ENCODE measurements at places on chromosomes 5 and 9. TPM values are rescaled to one million over a fixed set of nuclear protein-coding genes. Genes with fewer than 3 reads are reported as not detected.
A peak's percentile ranks its signal among the peaks of the same experiment; 100 is the strongest.

- H3K4me1 ChIP-seq, result no peaks in the 10 kb centered on the region
- H3K27ac ChIP-seq, result no peak overlapping the region
- no peaks in the 10 kb centered on the region for H3K27me3 ChIP-seq
- no peaks in the 10 kb centered on the region for H3K36me3 ChIP-seq
- no peak for DNase-seq
Measured at GRCh38 chr9:70160686-70161600, 97.8 kb upstream of the SMC5 start.

DNA sequence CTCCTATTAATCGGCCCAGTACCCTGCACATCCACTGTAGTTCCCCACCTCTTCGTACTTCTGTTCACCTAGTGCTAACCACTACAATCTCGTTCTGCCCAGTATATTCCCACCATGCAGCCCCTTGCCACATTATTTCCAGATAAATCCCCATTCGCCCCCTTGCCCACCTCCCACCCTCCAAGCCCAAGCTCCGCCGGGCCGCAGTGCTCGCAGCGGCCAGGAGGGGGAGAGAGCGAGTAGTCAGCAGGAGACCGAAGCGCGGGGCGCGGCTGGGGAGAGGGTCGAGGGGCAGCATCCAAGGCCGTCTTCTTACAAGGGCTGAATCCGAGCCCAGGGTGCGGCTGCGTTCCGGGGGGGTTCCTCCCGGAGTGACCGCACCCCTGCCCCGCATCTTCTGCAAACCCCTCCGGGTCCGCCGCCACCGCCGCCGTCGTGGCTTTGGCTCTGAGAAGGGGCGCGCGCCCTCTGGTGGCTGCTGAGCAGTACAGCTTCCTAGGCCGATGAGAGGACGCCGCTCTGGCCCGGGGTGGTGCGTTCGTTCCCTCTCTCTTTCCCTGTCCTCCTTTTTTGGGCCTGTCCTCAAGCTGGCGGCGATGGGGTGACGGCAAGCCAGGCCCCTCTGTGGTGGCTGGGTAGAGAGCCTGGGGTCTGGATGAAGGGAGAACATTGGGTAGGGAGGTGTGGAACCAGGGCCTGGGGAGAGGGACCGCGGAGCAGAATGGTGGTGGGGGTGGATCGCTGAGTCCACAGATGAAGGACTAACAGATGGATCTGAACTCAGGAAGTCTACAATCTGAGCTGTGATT is 30.0 kb upstream of the PSD2 start:
- peak overlapping the region; percentile 84 for H3K4me3 ChIP-seq
- DNase-seq, result peak; percentile 81
- H3K4me1 ChIP-seq, result peaks cover 12% of the 10 kb centered on the region
- H3K36me3 ChIP-seq, result no peaks in the 10 kb centered on the region

GRCh38 chr9:93316726-93317494 is 133.0 kb downstream of the WNK2 start:
- H3K27me3 ChIP-seq, result no peaks in the 10 kb centered on the region
- H3K4me1 ChIP-seq, result no peaks in the 10 kb centered on the region
- H3K36me3 ChIP-seq, result no peaks in the 10 kb centered on the region

DNA sequence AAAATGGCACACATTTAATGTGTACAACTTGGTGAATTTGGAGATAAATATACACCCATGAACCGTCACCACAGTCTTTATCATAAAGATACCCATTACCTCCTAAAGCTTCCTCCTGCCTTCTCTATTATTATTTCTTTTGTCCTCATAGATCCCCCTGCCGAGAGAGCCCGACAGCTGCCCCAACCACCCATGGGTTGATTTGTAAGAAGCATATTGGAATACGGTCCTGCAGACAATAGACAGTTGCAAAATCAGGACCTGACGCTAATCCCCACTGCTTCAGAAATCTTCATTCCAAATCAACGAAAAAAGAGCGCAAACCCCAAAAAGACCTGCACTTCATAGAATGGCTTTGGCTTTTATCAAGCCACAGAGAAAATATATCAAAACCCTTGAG is 697.5 kb downstream of the SEMA5A start:
- H3K27ac ChIP-seq, result no peak overlapping the region
- H3K4me1 ChIP-seq, result no peaks in the 10 kb centered on the region
- H3K36me3 ChIP-seq, result no peaks in the 10 kb centered on the region
- no peak for DNase-seq
- no peaks in the 10 kb centered on the region for H3K27me3 ChIP-seq
- no peak overlapping the region for H3K4me3 ChIP-seq

DNA sequence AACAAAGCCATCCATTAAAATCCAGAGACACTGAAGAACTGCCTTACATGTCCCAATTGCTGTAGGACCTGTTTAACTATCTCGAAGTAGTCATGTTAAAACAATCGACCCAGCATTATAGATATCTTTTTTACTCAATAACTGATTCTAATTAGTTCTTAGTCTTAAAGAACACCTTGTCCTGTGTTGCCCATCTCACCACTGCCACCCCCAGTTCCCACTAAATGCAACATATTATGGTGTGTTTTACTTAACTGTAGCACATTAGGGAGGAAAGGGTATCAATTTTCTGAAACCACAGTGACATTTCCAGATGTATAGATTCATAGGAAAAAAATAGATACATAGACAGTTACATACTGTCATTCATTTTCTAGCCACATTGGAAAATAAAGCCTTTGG is 221.2 kb downstream of the MEF2C start:
- H3K27ac ChIP-seq, result no peak overlapping the region
- peaks cover 31% of the 10 kb centered on the region for H3K27me3 ChIP-seq
- DNase-seq, result no peak

ADAMTS16 gene
- not detected for total RNA-seq

PTGR1 gene
- total RNA-seq, result 142 TPM

LCN10 gene
- total RNA-seq, result 1.1 TPM

DNA sequence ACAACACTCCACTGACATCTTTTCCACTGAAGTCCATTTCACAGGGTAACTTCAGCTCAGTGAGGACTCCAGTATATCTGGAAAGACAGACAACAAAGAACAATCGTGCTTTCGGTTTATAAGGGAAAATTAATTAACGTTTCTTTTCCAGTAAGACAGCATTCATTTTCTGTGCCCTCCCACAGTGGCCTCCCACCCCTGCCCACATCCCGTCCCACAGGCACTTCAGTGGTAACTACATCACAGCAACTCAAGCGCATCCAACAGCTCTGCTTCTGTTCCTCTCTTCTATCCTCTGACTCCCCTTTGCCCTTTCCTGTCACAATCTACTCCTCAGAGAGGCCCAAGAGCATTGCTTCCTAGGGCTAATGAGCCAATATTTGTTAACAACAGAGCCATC is 40.3 kb downstream of the GLDC start:
- H3K4me1 ChIP-seq, result no peaks in the 10 kb centered on the region
- peak; percentile 62 for DNase-seq
- no peaks in the 10 kb centered on the region for H3K36me3 ChIP-seq
- no peak overlapping the region for H3K4me3 ChIP-seq
- no peaks in the 10 kb centered on the region for H3K27me3 ChIP-seq

DNA sequence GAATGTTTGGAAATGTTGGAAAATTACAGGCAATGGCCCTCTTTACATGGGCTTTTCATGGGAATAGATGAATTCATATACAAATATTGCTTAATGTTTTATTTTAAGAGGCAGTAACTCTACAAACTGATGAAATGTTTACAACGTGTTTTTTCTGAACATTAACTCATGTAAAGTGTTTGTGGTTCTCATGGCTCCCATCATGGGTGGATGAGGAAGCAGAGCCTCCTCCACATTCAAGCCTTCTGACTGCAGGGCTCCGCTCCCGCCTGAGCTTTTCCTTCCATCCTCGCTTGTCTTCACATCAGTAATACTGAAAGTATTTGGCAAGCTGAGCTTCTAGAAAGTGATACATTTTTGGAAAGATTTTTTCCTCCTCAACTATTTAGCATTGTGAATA is 204.2 kb downstream of the ARHGAP26 start:
- H3K36me3 ChIP-seq, result no peaks in the 10 kb centered on the region
- no peaks in the 10 kb centered on the region for H3K4me1 ChIP-seq

- no peak overlapping the region for H3K4me3 ChIP-seq
- no peaks in the 10 kb centered on the region for H3K27me3 ChIP-seq
- H3K36me3 ChIP-seq, result no peaks in the 10 kb centered on the region
- DNase-seq, result no peak
Measured at GRCh38 chr5:136007271-136007670, 21.5 kb upstream of the TGFBI start.

GRCh38 chr5:39464088-39464487 is 39.3 kb upstream of the DAB2 start:
- H3K36me3 ChIP-seq, result no peaks in the 10 kb centered on the region
- no peak overlapping the region for H3K4me3 ChIP-seq
- no peak for DNase-seq
- no peaks in the 10 kb centered on the region for H3K27me3 ChIP-seq

PNPLA7 gene
- total RNA-seq, result 11.4 TPM

GRCh38 chr5:74640954-74641734 is 616 bp upstream of the ENC1 start:
- H3K4me3 ChIP-seq, result peak overlapping the region; percentile 78
- DNase-seq, result peak; percentile 96
- H3K36me3 ChIP-seq, result no peaks in the 10 kb centered on the region
- no peaks in the 10 kb centered on the region for H3K4me1 ChIP-seq
- no peaks in the 10 kb centered on the region for H3K27me3 ChIP-seq

- no peaks in the 10 kb centered on the region for H3K4me1 ChIP-seq
- no peaks in the 10 kb centered on the region for H3K36me3 ChIP-seq
- H3K27me3 ChIP-seq, result no peaks in the 10 kb centered on the region
Measured at GRCh38 chr5:159764283-159765134, 151.8 kb upstream of the ADRA1B start.

DNA sequence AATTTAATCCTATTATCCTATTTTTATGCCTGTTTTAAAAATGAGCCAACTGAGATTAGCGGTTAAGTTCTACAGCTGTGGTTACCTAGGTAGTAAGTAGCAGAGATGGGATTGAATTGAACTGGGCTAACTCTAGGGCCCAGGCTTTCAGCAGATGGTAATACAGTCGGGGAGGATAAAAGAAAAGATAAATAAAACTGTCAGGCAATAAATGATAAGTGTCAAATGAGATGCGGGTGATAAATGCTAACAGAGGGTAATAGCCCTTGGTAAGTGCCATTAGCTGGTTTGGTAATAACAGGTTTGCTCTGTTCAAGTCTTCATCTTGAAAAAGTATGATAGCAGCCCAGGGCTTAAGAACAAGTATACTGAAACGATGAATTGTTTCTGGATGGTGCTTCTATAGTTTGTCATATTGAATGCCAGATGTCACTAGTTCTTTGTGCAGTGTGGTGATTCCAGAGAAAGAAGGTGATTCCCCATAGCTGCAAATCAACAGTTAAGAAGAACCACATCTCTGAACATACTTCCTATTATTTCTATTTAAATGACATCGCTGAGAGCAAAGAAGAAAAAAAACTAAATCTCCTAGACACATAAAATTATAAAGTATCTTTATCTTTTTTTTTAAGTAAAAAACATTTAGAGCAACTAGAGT is 360.8 kb upstream of the PANK3 start:
- H3K4me1 ChIP-seq, result no peaks in the 10 kb centered on the region
- H3K27me3 ChIP-seq, result no peaks in the 10 kb centered on the region
- H3K36me3 ChIP-seq, result no peaks in the 10 kb centered on the region
- no peak overlapping the region for H3K4me3 ChIP-seq
- DNase-seq, result no peak

IFNA10 gene
- not detected for total RNA-seq
